Right renal pelvis (tissue), 4 donors: ENCODE measurements at places on chromosomes 6 and 20. TPM values are rescaled to one million over a fixed set of nuclear protein-coding genes. Genes with fewer than 3 reads are reported as not detected.

The WFDC2 gene
- polyA plus RNA-seq: 171 TPM

The COL9A1 gene
- 34.3 TPM for polyA plus RNA-seq

The SPEF1 gene
- polyA plus RNA-seq: 1.7 TPM

The SLC25A27 gene
- 32.1 TPM for polyA plus RNA-seq

The OPN5 gene
- 0.52 TPM for polyA plus RNA-seq

The WFDC12 gene
- polyA plus RNA-seq: not detected

The SLC32A1 gene
- polyA plus RNA-seq: 1.9 TPM

The C20orf202 gene
- polyA plus RNA-seq: 0.24 TPM

The PRRC2A gene
- 160 TPM for polyA plus RNA-seq

The MSH5 gene
- polyA plus RNA-seq: 19.8 TPM

The ZNF311 gene
- 6.2 TPM for polyA plus RNA-seq

The ARMC2 gene
- polyA plus RNA-seq: 8.9 TPM

The EFCAB8 gene
- 0.09 TPM for polyA plus RNA-seq

The C6orf15 gene
- polyA plus RNA-seq: not detected

The PBOV1 gene
- not detected for polyA plus RNA-seq

The FAM83D gene
- 14.3 TPM for polyA plus RNA-seq

The GLP1R gene
- 0.62 TPM for polyA plus RNA-seq

The CTSA gene
- polyA plus RNA-seq: 132 TPM

The FLRT3 gene
- polyA plus RNA-seq: 162 TPM

The TBXT gene
- not detected for polyA plus RNA-seq

The F13A1 gene
- polyA plus RNA-seq: 16.3 TPM

The TAF8 gene
- 21.1 TPM for polyA plus RNA-seq

The TGM2 gene
- 41.8 TPM for polyA plus RNA-seq

The LAMA4 gene
- 94.0 TPM for polyA plus RNA-seq

The SMIM29 gene
- 13.9 TPM for polyA plus RNA-seq

The ERVFRD-1 gene
- polyA plus RNA-seq: 0.25 TPM

The C6orf141 gene
- polyA plus RNA-seq: 0.90 TPM

The ANGPT4 gene
- 0.26 TPM for polyA plus RNA-seq

The GABRR2 gene
- 1.6 TPM for polyA plus RNA-seq

The AKAP7 gene
- 17.1 TPM for polyA plus RNA-seq

The LY6G6C gene
- not detected for polyA plus RNA-seq

The VSX1 gene
- polyA plus RNA-seq: not detected

The TCP1 gene
- 266 TPM for polyA plus RNA-seq
